ENCODE measurements at places on chromosomes 5 and 9.

- no peak for DNase-seq
Measured at GRCh38 chr5:111165058-111165457, 59.1 kb upstream of the CAMK4 start.

DNA sequence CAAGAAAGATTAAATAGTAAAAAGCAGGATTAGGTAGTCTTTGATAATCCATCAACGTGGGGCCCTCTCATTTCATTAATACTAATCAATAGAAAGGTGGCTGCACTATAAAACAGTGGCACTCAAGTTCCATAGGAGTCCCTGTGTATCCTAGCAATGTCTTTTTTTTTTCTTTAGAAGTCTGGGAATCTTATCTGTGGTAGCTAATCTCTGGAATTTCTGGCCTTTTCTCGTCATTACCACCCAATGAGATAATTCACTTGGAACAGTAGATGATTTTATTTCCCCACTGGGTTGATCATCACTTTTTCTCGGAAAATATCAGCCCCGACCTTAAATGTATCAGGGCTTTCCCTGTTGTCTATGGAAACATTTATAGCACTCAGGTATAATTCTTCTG is 86.8 kb upstream of the CDH6 start:
- DNase-seq, result peak; percentile 78

- no peak for DNase-seq
Measured at GRCh38 chr5:169805527-169805934, 168.5 kb downstream of the DOCK2 start.

GRCh38 chr5:68110264-68110663 is 105.3 kb upstream of the PIK3R1 start:
- DNase-seq, result no peak

GRCh38 chr5:138234651-138235050 is 21.5 kb upstream of the CDC23 start:
- no peak for DNase-seq
